ENCODE measurements at places on chromosomes 1 and 21. TPM values are rescaled to one million over a fixed set of nuclear protein-coding genes. Genes with fewer than 3 reads are reported as not detected.

DNA sequence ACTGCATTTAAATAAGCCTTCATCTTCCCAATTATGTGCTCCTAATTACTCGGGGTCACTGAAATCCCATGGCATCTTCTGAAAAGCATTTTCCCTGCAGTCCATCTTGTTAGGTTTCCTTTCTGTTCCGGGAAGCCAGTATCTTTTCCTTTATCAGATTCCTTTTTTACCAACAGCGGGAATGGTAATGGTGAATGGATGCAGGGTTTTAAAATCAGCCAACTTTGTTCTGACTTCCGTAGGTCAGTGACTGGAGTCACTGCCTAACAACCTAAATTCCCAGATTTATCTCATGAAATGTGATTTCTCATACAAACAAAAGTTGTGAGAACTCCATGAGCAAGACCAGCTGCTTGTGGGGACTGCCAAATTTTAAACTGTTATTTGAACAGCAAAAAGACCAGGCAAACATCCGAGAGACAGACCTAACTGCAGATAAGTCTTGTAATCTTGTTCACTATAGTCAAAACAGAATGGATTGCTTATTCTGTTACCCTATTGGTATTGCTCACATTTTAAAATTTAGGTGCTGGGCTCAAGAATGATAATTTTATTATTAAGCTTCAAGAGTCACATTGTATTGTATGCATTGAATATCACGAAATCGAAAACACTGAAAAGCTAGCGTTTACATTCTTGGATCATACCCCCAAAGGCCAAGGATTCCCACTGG, 1.2 kb upstream of the RWDD3 start:
- peaks cover 24% of the 10 kb centered on the region for H3K4me1 ChIP-seq
- no peak overlapping the region for H3K27ac ChIP-seq
- H3K36me3 ChIP-seq, result peaks cover 1% of the 10 kb centered on the region
- H3K27me3 ChIP-seq, result peaks cover 9% of the 10 kb centered on the region

GRCh38 chr1:150102986-150103385, 35.4 kb downstream of the VPS45 start:
- H3K4me1 ChIP-seq, result peaks cover 26% of the 10 kb centered on the region
- no peak overlapping the region for H3K4me3 ChIP-seq
- no peaks in the 10 kb centered on the region for H3K36me3 ChIP-seq
- no peaks in the 10 kb centered on the region for H3K27me3 ChIP-seq
- H3K27ac ChIP-seq, result no peak overlapping the region
- DNase-seq, result no peak

DNA sequence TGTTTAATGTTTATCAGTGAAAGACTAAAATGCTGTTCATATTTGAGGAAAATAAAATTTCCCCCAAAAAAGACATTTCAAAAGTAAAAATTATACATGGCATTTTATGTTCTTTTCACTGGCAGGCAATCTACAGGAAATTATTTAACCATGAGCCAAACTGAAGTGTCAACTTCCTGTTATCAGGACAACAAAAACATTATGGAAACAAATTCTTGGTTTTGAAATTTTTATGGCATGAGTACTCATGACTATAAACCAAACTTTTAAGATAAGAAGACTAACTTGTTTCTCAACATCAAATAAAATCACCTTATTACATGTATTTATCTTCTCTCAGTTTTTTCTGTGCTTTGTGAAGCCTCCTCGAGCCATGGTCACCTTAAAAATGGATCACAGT, 698.6 kb downstream of the LTN1 start:
- DNase-seq, result no peak
- no peak overlapping the region for H3K27ac ChIP-seq
- H3K4me3 ChIP-seq, result no peak overlapping the region
- no peaks in the 10 kb centered on the region for H3K27me3 ChIP-seq
- H3K36me3 ChIP-seq, result no peaks in the 10 kb centered on the region

The INKA2 gene
- total RNA-seq, result 4.3 TPM

The DSCAM gene
- total RNA-seq, result not detected

GRCh38 chr1:9835758-9836631, 12.2 kb upstream of the CLSTN1 start:
- DNase-seq, result no peak
- H3K4me1 ChIP-seq, result peaks cover 5% of the 10 kb centered on the region
- no peak overlapping the region for H3K27ac ChIP-seq
- no peak overlapping the region for H3K4me3 ChIP-seq

DNA sequence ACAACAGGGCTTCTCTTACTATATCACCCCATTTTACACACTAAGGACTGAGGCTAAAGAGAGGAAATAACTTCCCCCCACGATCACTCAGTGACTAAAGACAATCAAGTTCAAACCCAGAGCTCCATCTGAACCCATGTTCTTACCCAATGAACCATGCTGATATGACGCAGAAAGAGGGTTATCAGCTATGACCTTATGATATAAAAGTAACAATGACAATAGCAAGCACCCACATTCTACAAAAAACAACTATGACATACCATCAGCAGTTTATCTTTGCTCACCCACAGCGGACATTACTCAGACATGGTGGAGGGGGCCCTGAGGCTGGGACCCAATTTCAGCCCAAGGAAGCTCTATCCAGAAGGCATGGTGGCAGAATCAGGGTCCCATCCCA, 75.7 kb downstream of the PTPN14 start:
- H3K36me3 ChIP-seq, result no peaks in the 10 kb centered on the region
- H3K27me3 ChIP-seq, result peaks cover 33% of the 10 kb centered on the region
- H3K27ac ChIP-seq, result no peak overlapping the region
- peaks cover 19% of the 10 kb centered on the region for H3K4me1 ChIP-seq

The HJV gene
- total RNA-seq, result not detected

GRCh38 chr1:163060343-163061007, 8.7 kb upstream of the RGS4 start:
- peaks cover 9% of the 10 kb centered on the region for H3K27me3 ChIP-seq
- no peak overlapping the region for H3K4me3 ChIP-seq
- H3K4me1 ChIP-seq, result no peaks in the 10 kb centered on the region
- no peaks in the 10 kb centered on the region for H3K36me3 ChIP-seq
- no peak overlapping the region for H3K27ac ChIP-seq

GRCh38 chr1:214584805-214585766, 17.9 kb upstream of the CENPF start:
- peaks cover 14% of the 10 kb centered on the region for H3K4me1 ChIP-seq
- H3K27me3 ChIP-seq, result no peaks in the 10 kb centered on the region
- no peak overlapping the region for H3K4me3 ChIP-seq

The SIKE1 gene
- 55.7 TPM for total RNA-seq

DNA sequence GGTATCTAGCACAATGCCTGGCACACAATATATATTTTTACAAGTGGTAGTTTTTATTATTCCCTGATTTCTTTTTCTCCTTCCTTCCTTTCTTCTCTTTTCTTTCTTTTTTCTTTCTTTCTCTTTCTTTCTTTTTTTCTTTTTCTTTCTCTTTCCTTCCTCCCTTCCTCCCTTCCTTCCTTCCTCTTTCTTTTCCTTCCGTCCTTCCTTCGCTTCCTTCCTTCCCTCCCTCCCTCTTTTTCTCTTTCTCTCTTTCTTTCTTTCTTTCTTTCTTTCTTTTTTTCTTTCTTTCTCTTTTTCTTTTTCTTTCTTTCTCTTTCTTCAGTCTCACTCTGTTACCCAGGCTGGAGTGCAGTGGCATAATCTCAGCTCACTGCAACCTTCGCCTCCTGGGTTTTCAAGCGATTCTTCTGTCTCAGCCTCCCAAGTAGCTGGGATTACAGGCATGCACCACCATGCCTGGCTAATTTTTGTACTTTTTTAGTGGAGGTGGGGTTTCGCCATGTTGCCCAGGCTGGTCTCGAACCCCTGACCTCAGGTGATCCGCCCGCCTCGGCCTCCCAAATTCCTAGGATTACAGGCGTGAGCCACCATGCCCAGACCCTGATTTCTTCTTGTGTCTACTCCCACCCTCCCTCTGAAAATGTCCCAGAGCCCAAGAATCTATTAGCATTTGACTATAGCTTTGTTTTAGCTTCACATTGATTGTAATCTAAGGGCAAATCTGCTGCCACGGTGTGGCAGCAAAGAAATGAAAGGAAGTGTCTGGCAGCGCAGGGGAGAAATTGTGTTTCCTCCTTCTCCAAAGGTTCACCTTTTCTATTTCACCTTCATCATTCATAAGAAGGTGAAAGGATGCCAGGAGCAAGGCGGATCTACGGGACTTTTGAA, 19.9 kb upstream of the ABCB10 start:
- no peak overlapping the region for H3K4me3 ChIP-seq
- H3K27ac ChIP-seq, result peak overlapping the region; percentile 8
- no peak for DNase-seq
- no peaks in the 10 kb centered on the region for H3K4me1 ChIP-seq
- H3K27me3 ChIP-seq, result no peaks in the 10 kb centered on the region

DNA sequence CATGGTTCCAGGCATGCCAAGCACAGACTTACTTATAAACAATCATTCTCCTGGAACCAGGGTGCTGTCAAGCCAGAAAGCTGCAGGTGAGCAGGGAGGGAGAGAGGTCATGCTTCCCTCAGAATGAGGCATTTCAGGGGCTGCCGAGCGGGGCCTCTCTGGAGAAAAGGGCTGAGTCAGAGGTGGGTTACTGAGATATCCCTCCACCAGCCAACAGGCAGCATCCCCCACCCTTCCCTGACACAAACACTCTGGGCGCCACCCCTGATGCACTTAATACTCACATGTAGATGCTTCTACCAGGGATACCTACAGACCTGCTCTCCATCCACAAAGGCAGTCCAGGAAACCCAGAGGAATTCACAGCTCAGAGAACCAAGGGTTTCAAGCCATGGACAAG, 13.1 kb downstream of the STK40 start:
- peak overlapping the region; percentile 97 for H3K27ac ChIP-seq
- no peak for DNase-seq
- H3K4me3 ChIP-seq, result peak overlapping the region; percentile 92
- peaks cover 67% of the 10 kb centered on the region for H3K4me1 ChIP-seq

- H3K4me1 ChIP-seq, result peaks cover 5% of the 10 kb centered on the region
- no peaks in the 10 kb centered on the region for H3K27me3 ChIP-seq
- no peaks in the 10 kb centered on the region for H3K36me3 ChIP-seq
- H3K4me3 ChIP-seq, result no peak overlapping the region
- no peak for DNase-seq
Observed at GRCh38 chr1:235859789-235860188, 6.9 kb downstream of the LYST start.

GRCh38 chr21:46152927-46153246, 2.5 kb downstream of the FTCD start:
- no peaks in the 10 kb centered on the region for H3K27me3 ChIP-seq
- H3K27ac ChIP-seq, result no peak overlapping the region
- DNase-seq, result no peak

Data from activated T-cell treated with anti-CD3 and anti-CD28 coated beads, Interleukin-2, amount 50 U/mL, for 72 hours (primary cell).